ENCODE measurements at places on chromosomes 3 and 15.

DNA sequence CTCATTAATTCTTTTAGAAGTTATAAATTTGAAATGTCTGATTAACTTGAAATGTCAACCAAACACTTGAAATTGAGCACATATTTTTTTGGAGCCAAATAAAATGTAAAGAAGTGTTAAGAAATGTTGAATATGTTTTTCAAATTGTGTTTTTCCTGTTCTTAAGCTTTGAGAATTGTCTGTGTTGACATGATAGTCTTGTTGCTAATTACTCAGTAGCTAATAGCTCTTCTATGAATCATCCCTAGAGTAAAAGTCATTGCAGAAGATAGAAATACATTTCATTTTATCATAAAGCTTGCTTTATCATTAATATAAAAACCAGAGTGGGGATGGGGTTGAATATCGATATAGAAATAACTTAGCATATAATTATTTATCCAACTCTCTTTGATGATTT, 41.9 kb upstream of the ABHD10 start:
- no peak for DNase-seq

GRCh38 chr3:171101982-171102641, 75.6 kb upstream of the SLC2A2 start:
- DNase-seq = peak; percentile 47

DNA sequence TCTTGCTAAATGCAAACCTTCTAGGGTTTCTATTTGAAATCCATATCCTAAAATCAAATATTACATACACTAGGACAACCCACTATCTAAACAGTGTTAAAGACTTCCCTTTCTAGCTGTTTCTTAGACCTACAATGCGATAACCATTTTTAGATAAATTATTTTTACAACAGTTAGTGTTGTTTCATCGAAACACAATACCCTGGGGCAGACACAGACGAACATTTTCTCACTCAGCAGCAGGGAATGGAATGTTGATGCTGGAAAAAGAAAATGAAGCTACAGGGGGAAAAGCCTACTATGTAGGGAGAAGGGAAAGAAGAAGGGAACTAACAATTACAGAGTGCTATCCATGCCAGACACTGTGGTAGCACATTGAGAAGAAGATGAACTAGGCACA, 6.0 kb upstream of the HERC1 start:
- DNase-seq = no peak

DNA sequence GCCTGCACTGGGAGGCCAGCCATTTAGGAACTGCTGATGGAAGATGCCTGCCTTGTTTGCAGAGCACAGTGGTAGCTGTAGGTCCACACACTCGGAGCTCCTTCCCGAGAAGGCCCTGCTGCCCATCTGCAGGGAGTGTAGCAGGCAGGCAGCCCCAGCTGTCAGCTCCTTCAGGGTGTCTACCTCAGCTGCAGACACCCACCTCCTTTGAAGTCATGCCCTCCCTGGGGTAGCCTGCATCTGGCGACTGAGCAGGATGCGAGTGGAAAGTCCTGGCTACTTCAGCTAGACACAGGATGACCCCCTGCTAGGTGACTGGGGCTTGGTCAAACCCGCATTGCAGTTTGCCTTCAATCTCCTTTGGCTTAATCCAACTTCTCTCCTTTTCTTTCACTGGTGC, 93.2 kb upstream of the TLE3 start:
- no peak for DNase-seq

DNA sequence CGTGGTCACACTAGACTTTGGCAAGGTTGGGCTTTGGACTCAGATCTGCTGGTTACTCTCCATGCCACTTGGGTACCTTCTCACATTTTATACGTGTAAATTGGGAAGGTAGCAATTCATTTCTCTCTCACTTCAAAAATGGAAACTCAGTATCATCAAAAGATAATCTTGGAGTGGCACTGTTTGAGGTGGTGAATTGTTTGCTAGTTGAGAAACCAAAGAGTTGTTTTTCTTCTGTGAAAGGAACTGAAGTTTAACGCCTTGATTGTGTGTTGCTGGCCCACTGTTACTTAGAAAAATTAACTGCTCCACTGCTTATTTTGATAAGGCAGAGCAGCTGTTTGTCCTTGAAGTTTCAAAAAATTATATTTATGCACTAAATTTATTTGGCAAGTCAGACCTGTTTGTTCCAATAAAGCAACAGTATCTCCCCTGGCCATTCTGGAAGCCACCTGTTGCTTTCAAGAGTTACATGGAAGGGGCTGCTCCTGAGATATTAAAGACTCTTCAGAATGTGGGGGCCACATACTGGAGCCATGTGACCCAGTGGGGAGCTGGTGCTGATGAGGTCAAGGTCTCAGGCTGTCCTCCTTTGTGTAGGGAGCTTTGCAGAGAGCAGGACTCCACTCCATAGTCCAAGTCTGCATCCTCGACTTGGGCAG, 16.2 kb downstream of the PLCL2 start:
- no peak for DNase-seq

- DNase-seq = no peak
Observed at GRCh38 chr3:115418583-115418982, 204.7 kb upstream of the GAP43 start.

DNA sequence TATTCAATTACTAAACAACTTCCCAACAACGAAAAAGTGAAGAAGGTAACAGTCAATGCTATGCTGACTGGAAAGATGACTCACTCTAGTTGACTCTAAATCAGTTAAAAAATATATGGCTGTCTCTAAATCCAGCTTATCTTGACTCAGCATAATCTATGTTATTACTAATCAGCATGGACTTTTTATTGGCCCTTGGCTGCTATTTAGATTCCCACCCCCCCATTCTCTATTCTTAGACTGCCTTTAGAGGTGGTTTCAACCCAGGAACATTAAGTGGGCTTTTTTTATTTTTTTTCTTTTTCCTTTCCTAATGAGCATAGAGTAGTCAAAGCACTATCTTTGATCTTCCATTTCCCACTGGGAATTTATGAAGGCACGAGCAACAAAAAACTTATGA, 1.9 kb downstream of the PCOLCE2 start:
- DNase-seq = peak; percentile 55

GRCh38 chr15:48392356-48392755, 61.1 kb downstream of the DUT start:
- DNase-seq = no peak

DNA sequence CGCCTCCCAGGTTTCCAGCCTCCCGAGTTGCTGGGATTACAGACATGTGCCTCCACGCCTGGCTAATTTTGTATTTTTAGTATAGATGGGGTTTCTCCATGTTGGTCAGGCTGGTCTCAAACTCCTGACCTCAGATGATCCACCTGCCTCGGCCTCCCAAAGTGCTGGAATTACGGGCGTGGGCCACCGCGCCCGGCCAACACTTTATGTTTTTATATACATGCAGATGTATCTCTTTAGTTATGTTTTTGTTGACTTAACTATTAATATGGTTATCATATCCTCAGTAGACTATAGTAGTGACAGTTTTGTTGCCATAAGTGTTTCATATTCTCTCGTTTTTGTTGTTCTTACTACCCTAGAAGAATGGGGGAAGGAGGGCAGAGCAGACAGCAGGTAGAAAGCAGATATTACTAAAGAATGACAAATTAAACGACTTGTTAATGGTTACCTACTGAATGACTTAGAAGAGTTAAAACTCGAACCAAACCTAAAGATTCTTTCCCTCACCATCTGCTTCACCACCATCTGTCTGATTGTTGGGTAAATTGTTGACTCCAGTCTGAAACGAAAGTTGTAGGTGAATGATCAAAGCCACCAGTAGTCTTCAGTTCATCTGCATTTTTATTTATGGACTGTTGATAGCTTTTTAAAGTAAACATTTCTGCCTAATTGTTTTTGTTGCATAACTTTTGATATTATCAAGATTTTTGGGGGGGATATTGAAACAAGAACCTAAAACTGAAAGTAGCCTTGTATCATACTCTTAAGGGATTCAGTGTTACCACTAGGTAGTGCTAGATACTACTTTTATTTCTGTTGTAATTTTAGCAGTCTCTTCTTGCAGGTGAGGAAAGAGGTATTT, 89.3 kb downstream of the RASA2 start:
- DNase-seq = no peak

GRCh38 chr3:45688194-45688881, 858 bp upstream of the SACM1L start:
- DNase-seq = no peak
